HEK293T (cell line): ENCODE measurements at places on chromosomes 1 and 21.
A peak's percentile ranks its signal among the peaks of the same experiment; 100 is the strongest.

DNA sequence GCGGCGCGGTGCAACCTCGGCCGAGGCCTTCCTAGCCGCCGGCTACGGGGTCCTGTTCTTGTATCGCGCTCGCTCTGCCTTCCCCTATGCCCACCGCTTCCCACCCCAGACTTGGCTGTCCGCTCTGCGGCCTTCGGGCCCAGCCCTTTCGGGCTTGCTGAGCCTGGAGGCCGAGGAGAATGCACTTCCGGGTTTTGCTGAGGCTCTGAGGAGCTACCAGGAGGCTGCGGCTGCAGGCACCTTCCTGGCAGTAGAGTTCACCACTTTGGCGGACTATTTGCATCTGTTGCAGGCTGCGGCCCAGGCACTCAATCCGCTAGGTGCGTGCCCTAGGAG is 379 bp downstream of the PPCS start:
- DNase-seq: peak; percentile 58

GRCh38 chr1:210944252-210944651 is 189.7 kb downstream of the KCNH1 start:
- peak; percentile 3 for DNase-seq

DNA sequence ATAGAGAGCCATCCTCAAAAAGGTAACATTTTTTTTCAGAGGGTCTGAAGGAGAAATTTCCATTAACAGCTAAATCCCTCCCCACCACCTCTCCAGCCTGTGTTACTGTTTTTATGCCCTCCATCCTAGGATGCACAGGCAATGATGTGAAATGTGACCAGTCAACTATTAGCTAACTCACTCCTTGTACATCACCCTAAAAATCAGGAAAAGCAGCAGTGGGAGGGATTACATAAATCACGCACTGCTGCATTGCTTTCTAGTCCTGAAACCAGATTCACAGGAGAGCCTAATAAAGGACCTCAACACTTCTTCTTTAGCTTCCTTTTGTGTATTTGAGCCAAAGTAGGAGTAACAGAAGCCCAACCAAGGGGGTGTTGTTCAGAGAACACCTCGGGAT is 66.3 kb downstream of the LMO4 start:
- no peak for DNase-seq

DNA sequence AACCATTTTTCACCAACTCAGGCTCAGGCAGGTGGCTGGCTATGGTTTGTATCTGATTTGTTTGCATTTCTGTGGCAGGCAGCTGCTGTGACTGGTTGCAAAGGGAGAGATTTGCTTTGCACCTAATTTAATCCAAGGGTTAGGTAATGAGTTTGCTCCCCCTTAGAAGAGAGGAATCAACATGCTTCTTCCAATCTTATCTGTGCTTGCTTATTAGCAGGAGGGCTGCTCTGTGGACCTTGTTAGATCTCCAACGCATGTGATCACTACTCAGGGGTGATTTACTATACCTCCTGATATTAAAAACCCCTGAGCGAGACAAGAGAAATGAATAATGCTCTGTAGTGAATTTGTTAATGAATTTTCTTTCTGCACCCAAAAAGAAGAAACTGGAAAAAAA is 20.5 kb downstream of the OLFML3 start:
- no peak for DNase-seq

DNA sequence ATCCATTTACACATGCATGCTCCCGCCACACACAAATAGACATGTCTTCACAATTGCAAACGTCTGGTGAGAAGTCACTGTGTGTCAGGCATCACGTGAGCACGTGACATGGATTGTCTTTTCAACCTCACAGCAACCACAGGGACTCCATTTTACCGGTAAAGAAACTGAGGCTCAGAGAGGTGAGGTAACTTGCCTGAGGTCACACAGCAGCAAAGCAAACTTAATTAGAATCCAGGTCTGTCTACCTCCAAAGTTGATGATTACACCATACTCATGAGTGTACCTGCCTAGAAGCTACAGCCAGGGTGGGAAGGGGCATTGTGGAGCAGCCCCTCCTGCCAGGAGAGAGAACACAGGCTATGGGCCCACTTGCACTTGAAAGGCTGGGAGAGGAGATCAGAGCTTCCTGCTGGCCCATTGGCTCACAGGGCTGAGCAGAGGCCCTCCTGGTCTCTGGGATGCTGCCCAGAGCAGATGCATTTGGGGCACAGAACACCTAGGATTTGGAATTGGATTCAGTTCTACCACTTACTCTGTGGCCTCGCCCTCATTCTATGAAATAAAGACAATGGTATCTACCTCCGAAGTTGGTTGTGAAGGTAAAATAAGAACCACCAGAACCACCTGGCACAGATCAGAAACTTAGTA is 44.4 kb upstream of the SELENON start:
- DNase-seq: no peak
